Smooth muscle cell of the brain vasculature (primary cell): ENCODE measurements at places on chromosomes 11 and 22.

DNA sequence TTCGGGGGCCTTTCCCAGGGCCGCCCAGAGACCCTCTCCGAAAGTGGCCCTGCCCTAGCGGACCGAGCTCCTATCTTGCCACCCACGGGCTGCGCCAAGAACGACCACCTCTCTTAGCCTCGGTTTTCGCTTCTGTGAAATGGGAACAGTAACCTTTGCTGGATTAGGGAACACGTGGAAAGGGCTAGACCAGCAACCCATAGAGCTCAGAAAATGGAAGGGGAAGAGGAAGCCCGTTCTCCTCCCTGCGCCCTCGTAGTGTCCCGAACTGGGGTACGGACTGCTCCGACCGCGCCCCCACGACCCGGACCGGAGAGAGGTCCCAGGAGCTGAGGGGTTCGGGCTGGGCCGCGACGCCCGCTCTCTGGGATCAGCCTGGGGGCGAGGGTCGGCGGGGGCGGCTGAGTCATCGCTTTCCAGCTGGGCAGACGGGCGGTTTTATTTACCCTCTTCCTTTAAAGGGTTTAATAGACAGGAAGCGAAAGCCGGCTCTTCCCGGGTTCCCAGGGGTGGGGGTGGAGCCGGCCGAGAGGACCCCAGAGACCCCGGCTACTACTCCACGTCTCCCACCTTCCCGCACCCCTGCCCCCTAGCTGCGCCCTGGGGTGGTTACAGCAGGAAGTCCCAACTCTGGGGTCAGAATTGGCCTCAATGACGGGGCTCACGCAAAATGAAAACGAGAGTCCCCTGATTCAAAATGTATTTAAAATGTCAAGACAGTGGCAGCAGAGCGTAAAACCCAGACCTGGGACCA is 907 bp upstream of the PHLDA2 start:
- DNase-seq, result no peak

GRCh38 chr22:50281957-50282356 is 11.8 kb upstream of the MAPK11 start:
- DNase-seq, result no peak

DNA sequence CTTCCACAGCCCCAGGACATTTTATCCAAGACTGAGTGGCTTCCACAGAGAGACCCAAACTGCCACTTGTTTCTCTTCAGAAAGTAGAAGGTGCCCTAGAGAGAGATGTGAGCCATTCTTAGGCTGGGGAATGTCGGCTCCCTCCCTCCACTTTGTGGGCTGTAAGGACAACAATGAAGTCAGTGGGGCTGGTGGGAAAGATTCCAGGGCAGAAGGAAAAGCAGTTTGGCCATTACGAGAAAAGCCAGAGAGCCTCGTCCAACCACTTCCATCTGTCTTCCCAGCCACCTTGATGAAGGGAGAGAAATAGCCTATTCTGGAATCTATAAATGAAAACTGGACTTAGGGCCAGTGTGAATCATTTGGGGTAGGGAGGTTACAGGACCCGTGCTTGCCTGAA is 382.5 kb downstream of the NXPE2 start:
- DNase-seq, result no peak

DNA sequence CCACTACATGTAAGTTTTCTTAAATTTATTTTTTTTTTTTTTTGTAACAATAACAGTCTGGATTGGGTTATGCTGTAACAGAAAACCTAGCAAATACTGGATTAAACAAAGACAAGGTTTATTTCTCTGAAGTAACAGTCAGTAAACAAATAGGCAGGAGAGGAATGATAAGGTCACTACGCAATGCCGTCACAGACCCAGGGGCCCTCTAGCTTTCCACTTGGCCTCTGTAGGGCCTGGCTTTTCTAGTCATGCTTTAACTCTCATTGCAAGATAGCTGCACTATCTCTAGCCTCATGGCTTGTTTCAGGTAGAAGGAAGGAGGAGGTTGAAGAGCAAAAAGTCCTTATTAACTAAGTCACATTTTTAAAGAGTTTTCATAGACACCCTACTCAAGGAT is 6.5 kb downstream of the OR10A6 start:
- no peak for DNase-seq

DNA sequence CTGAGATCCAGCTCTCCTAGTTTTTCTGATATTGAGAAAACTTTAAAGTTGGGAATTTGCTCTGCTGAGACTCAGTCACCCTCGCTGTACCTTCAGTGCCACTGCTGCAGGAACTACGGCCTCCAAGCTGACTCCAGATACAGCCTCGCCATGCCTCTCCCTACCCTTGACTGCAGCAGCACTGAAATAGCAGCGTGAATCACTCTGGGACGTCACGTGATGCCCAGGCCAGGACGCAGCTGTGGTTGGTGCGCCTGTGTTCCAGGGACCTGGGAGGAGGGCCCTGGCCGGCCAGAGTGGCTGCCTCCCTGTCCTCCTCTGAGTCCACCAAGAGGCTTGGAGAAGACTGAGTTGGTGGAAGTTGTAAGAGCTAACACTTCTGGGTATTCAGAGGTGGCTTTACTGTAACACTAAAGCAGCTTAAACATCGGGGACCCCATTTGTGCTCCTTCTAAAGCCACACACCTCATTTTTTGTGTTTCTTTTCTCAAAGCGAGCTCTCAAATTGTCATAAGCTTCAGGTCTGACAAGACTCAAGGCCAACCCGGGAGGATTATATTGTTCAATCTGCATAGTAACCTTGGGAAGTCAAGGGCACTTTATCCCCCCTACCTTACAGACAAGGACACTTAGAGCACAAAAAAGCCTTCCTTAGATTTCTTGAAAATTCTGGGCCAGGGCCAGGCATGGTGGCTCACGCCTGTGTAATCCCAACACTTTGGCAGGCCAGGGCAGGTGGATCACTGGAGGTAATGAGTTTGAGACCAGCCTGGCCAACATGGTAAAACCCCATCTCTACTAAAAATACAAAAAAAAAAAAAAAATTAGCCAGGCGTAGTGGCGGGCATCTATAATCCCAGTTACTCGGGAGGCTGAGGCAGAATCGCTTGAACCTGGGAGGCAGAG is 4.2 kb upstream of the STIP1 start:
- peak; percentile 65 for DNase-seq

- no peak for DNase-seq
Measured at GRCh38 chr22:47034905-47035419, 272.5 kb downstream of the TBC1D22A start.

DNA sequence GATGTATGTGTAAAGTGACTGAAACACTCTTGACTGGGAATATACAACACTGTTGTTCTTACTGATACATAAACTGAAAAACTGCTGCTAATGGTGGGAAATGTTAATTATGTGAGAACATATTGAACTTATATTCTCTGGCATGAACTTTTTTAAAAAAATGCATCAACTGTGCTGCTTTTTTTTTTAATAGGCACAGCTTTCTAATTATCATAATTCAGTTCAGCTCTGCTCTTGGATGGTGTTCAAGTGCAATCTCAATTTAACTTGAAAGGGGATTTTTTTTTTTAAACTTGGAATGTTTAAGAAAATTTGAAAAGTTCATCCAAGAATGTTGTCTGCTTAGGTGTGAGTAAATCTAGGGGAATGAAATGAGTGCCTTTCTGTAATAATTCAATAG is 5.2 kb downstream of the TEAD1 start:
- DNase-seq, result no peak

GRCh38 chr11:33847251-33847650 is 44.6 kb downstream of the LMO2 start:
- DNase-seq, result no peak
